ENCODE measurements at places on chromosomes 7 and 10.

- H3K36me3 ChIP-seq = no peaks in the 10 kb centered on the region
- no peaks in the 10 kb centered on the region for H3K27me3 ChIP-seq
- H3K4me1 ChIP-seq = no peaks in the 10 kb centered on the region
- H3K4me3 ChIP-seq = no peak overlapping the region
- no peak for DNase-seq
- no peak overlapping the region for H3K27ac ChIP-seq
Observed at GRCh38 chr7:74464931-74465886, 11.5 kb downstream of the GTF2IRD1 start.

DNA sequence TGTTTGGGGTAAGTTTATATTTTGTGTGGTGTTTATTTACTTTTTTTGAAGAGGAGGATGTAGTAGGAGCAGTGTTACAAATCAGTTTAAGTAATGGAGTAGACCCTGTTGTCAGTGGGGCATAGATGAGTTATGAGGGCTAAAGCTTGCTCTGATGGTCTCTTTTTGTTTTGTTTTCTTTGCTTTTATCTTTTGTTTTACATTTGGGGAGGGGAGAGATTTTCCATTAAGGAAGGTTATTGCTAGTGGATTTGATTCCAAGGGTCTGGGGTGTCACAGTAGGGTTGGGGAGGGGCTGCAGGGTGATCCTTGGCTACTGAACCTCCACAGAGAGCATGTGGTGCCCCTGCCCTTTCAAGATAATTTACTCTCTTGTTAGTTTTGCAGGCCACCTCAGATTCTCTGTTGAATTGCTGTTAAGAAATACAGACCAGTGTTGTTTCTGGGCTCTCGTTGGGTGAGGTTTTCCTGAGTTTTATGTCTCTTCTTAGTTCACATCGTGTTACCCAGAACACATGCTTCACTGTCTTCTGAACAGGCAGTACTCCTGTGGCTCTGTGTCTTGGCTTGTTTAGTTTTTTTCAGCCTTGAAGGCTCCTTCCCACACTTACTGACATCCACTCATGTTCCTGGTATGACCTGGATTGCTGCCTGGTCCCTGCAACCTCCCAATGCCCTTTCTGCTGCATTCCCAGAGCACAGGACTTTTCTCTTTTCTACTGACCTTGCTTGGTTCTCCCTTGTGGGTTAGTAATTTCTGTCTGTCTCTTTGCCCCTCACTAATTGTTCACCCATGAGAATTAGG is 4.2 kb downstream of the KIFBP start:
- peak overlapping the region; percentile 63 for H3K27ac ChIP-seq
- no peaks in the 10 kb centered on the region for H3K36me3 ChIP-seq
- no peaks in the 10 kb centered on the region for H3K27me3 ChIP-seq

- H3K4me1 ChIP-seq = peaks cover 16% of the 10 kb centered on the region
- no peak overlapping the region for H3K27ac ChIP-seq
- H3K27me3 ChIP-seq = no peaks in the 10 kb centered on the region
- DNase-seq = no peak
Observed at GRCh38 chr7:156635529-156636385, 4.8 kb upstream of the RNF32 start.

DNA sequence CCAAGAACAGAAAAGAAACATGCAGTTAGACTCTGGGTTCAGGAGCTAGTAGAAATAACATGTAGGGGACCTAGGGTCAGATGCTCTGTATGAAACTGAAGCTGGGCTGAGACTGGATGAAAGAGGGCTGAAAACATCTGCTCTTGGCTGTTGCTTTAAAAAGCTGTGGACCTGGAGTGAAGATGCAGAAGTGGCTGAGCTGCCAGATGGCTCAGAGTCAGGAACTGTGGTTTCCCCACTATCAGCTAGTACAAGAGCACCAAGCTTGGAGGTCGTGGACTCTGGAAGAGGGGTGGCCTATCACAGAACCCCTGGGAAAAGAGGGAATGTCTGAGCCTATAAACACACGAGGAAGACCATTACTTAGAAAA is 5.9 kb downstream of the ADK start:
- H3K27ac ChIP-seq = peak overlapping the region; percentile 1
- peak; percentile 74 for DNase-seq
- H3K27me3 ChIP-seq = no peaks in the 10 kb centered on the region
- H3K4me1 ChIP-seq = peaks cover 32% of the 10 kb centered on the region
- no peak overlapping the region for H3K4me3 ChIP-seq

GRCh38 chr7:44381494-44382220 is 56.3 kb upstream of the CAMK2B start:
- H3K4me1 ChIP-seq = peaks cover 34% of the 10 kb centered on the region
- DNase-seq = no peak
- no peak overlapping the region for H3K4me3 ChIP-seq
- no peaks in the 10 kb centered on the region for H3K36me3 ChIP-seq
- H3K27ac ChIP-seq = no peak overlapping the region

- no peak for DNase-seq
- no peaks in the 10 kb centered on the region for H3K4me1 ChIP-seq
- H3K4me3 ChIP-seq = no peak overlapping the region
- peaks cover 34% of the 10 kb centered on the region for H3K36me3 ChIP-seq
- no peaks in the 10 kb centered on the region for H3K27me3 ChIP-seq
- no peak overlapping the region for H3K27ac ChIP-seq
Observed at GRCh38 chr7:56030340-56030739, 20.9 kb downstream of the PSPH start.

DNA sequence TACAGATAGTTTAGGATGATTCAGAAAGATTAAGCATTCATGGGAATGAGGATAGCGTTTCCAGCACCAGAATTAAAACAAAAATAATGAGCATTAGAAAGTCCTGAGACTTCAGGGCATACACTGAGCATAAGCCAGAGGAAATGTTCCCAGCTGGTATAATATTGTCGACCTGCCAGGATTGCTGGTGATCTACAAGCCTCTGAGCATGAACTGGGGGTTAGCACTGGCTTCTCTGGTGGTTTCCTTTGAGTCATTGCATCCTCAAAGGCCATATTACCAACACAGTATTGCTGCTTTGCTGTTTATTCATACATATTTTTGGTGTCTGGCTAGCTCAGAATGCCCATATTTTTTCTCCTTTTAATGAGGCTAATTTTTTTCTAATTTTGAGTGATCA is 10.7 kb upstream of the ATRNL1 start:
- no peak overlapping the region for H3K27ac ChIP-seq
- no peaks in the 10 kb centered on the region for H3K36me3 ChIP-seq
- no peak for DNase-seq
- no peaks in the 10 kb centered on the region for H3K4me1 ChIP-seq
- H3K27me3 ChIP-seq = no peaks in the 10 kb centered on the region

All from heart right ventricle (tissue), 16 donors.